ENCODE measurements at places on chromosomes 5 and 9. TPM values are rescaled to one million over a fixed set of nuclear protein-coding genes. Genes with fewer than 3 reads are reported as not detected.

- no peak for DNase-seq
Observed at GRCh38 chr9:135885100-135885853, 22.1 kb downstream of the CAMSAP1 start.

GRCh38 chr5:165076686-165077085 lies 1571.3 kb downstream of the MAT2B start:
- DNase-seq = no peak

The MAP1B gene
- 163 TPM for total RNA-seq

GRCh38 chr5:170499621-170500020 lies 4.2 kb upstream of the KCNIP1 start:
- DNase-seq = no peak

DNA sequence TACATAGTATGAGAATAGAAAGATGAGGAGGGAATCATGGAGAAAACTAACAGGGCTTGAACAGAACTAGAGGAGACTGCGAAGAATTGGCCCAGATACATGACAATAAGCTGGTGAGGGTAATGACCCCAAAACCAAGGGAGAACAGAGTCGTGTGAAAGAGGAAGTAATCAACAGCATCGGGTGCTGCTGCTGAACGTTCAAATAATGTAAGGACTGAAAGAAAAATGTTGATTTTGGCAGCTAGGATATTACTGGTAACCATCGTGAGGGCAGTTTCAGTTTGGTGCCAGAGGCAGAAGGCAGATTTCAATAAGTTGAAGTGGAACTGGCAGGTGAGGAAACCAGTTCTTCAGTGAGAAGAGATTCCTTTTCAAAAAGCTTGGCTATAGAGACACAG lies 66.8 kb upstream of the SMC2 start:
- DNase-seq = no peak

DNA sequence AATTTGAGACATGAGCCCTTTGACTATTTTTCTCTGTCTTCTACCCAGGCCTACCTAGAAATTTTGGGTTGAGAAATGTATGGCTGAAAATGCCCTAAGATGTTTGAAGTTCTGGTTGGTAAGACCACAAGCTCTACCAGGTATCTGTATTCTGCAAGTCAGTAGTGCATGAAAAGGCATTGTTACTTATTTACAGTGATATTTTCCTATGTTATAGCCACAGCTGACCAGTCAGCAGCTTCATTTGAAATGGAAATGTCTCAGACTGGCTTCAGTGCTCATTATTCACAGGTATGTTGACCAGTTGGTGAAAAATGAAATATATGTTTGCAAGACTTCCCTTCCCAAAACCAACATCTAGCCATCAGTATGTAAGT lies 91.9 kb upstream of the ITGA2 start:
- DNase-seq = no peak

Data from left cardiac atrium (tissue), 4 donors.